ENCODE measurements at places on chromosomes 5 and 9. TPM values are rescaled to one million over a fixed set of nuclear protein-coding genes. Genes with fewer than 3 reads are reported as not detected.

The TAF11L10 gene
- not detected for total RNA-seq

The FRMPD1 gene
- total RNA-seq, result not detected

The CDC20B gene
- total RNA-seq, result not detected

The GCNT1 gene
- 15.6 TPM for total RNA-seq

The SLC6A3 gene
- total RNA-seq, result not detected

The SAXO1 gene
- total RNA-seq, result not detected

The IFNA21 gene
- total RNA-seq, result not detected
